Cortex of kidney (tissue), 1 donor: ENCODE measurements at places on chromosomes 4 and X.

DNA sequence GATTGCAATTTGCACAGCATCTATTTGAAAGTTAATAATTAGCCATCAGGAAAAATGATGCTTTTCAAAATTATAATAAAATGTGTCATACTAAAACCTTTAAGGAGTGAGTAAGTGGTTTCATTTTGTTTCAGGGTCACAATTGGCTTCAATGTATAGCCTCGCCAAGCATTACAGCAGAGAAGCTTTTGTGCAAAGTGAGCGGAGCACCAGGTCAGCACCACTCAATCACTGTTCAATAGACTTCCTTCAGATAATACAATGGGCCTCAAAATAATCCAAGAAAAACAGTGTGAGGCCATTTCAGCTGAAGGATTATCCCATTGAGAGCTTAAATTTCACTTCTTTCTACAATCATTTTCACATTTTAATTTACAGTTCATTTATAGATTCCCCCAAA, 409.2 kb upstream of the SLIT2 start:
- no peak for DNase-seq

GRCh38 chrX:64202808-64203325, 2.6 kb downstream of the AMER1 start:
- no peak for DNase-seq

GRCh38 chr4:120053911-120054310, 12.7 kb downstream of the MAD2L1 start:
- DNase-seq: no peak

- DNase-seq: no peak
These were observed 1.6 kb downstream of the SLC35A2 start for GRCh38 chrX:48909703-48910294.

- DNase-seq: no peak
These were observed 81.9 kb downstream of the ATP10D start for GRCh38 chr4:47566969-47567368.

- no peak for DNase-seq
These were observed 230.6 kb upstream of the SPRY1 start for GRCh38 chr4:123166023-123166422.

GRCh38 chrX:68177542-68177941, 255.8 kb downstream of the OPHN1 start:
- no peak for DNase-seq

GRCh38 chrX:86047174-86047935, at the start of gene CHM:
CHM (minus strand) TSS chrX:86047558; CDS start chrX:86047532, 26 bp downstream.
- DNase-seq: no peak

DNA sequence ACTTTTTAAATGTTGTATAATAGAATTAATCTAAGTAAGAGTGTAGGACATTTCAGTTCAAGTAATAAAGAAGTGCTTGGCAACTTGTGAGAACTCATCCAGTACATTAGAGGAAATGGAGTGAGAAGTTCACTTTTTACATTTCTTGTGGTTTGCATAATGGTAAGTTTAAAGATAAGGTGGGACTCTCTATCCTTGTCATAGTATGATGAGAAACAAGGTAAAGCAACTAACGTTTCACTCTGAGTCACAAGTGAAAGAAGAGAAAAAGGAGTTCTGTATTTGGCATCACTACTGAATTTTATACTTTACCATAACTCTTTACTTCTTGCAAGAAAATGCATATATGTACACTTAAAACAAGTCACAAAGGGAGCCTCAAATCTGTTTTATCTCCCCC, 219.4 kb downstream of the SLC4A4 start:
- DNase-seq: no peak

GRCh38 chr4:95124906-95125504, 367.2 kb downstream of the BMPR1B start:
- DNase-seq: no peak

- DNase-seq: no peak
These were observed 354.9 kb upstream of the HS3ST1 start for GRCh38 chr4:11783588-11783987.

DNA sequence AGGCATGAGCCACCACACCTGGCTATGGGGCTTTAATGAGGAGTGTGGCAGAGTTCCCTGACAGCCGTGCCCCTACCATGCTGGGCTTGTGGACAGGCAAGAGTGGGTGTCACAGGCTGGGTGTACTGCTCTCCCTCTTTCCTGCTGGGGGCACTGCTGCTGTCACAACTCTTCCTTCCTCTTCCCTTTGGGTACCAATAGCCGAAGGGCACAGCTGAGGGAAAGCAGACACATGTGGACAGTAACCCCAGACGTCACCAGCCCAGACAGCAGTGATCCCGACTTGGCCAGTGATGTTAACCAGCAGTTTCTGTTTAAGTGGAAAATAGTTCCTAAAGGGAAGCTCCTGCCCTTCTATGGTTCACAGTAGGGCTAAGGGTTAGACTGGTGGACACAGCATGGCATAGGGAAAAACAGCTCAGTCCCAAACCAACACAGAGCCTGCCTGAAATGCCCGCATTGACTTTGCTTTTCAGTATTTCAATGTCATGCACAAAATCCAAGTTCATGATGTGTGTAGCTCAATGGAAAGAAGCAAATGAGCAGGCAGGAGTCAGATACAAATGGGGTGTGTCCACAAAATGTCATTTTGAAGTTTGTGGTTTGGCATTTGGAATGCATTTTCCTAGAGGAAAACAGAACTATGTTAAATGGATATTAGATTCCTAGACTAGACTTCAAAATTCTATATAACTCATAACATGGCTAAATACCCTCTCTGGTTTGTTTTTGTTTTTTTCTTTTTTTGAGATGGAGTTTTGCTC, 24.9 kb upstream of the DDX3X start:
- DNase-seq: no peak

- no peak for DNase-seq
These were observed 55.1 kb upstream of the NAP1L5 start for GRCh38 chr4:88752754-88753153.

GRCh38 chr4:187602339-187603092, 393.1 kb upstream of the ZFP42 start:
- DNase-seq: no peak

DNA sequence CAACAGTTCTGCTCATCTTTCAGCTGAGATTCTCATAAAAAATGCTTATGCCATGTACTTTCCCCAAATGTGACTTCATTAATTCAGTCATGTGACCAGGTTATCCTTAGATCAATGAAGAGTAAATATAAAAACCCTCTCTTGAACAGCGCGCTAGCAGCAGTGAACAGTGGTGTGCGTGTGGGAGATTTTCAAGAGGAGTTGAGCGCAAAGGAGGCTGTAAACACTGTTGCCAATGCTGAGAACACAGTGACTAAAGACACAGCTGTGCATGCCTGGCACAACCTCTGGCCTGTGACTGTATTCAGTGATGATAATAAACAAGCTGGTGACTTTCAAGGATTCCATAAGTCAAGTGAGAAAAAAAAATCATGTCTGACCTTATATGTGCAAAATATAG, 25.1 kb downstream of the MSX1 start:
- no peak for DNase-seq

- no peak for DNase-seq
These were observed 67.6 kb upstream of the IRF2 start for GRCh38 chr4:184541907-184542306.

- DNase-seq: no peak
These were observed 352.0 kb downstream of the TRAM1L1 start for GRCh38 chr4:116733370-116733769.

- DNase-seq: no peak
These were observed 142.5 kb upstream of the MED14 start for GRCh38 chrX:40877887-40878286.

- DNase-seq: no peak
These were observed 1865.5 kb upstream of the TENM3 start for GRCh38 chr4:180377741-180378140.

- DNase-seq: no peak
These were observed 24.5 kb upstream of the ADH7 start for GRCh38 chr4:99459546-99460042.

- DNase-seq: no peak
These were observed 53.7 kb downstream of the ANXA5 start for GRCh38 chr4:121642876-121643585.

- DNase-seq: no peak
These were observed 19.5 kb upstream of the PDE6B start for GRCh38 chr4:605702-606425.

GRCh38 chrX:39726771-39727170, 371.0 kb downstream of the BCOR start:
- DNase-seq: no peak

GRCh38 chr4:145183023-145183422, 2.6 kb upstream of the OTUD4 start:
- DNase-seq: no peak

- DNase-seq: no peak
These were observed 155.9 kb downstream of the ARHGAP6 start for GRCh38 chrX:11509786-11510185.

DNA sequence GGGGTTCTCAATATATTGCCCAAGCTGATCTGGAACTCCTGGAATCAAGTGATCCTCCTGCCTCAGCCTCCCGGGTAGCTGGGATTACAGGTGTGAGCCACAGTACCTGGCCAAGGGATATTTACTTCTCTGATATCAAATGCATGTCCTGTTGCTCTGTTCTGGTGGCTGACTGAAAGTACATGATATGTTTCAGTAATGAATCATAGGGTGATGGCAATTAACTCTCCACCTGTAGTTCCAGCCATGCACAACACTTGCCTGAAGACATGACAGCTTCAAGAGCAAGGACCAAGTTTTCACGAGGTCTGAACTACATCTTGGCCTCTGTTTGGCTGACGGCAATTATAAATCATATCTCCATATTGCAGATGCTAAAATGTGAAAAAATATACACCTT, 9.1 kb downstream of the ZCCHC4 start:
- no peak for DNase-seq

- no peak for DNase-seq
These were observed 1029.0 kb upstream of the AGA start for GRCh38 chr4:178470996-178471784.

- DNase-seq: no peak
These were observed 826.2 kb upstream of the TENM3 start for GRCh38 chr4:181416966-181417365.

- DNase-seq: no peak
These were observed 362.9 kb downstream of the PDGFC start for GRCh38 chr4:156608651-156609050.

- no peak for DNase-seq
These were observed 5.5 kb downstream of the TMEM131L start for GRCh38 chr4:153471698-153472093.

DNA sequence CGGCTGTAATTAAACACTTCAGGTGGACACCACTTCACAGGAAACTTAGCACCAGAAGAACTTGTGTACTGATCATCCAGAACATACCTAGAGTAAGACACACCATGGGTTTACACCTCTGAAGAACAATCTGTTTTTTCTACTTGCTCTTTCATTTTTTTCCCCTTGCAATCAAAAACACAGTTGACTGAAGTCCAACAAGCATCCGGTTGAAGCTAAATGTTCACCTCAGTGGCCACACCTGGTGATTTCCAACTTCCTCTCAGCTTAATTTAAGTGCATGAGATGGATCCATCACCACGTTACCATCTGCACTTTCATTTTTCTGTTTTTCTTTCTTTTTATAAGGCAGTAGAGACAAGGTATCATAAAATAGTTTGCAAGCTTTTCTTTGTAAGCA, 4.9 kb upstream of the TXK start:
- DNase-seq: no peak

DNA sequence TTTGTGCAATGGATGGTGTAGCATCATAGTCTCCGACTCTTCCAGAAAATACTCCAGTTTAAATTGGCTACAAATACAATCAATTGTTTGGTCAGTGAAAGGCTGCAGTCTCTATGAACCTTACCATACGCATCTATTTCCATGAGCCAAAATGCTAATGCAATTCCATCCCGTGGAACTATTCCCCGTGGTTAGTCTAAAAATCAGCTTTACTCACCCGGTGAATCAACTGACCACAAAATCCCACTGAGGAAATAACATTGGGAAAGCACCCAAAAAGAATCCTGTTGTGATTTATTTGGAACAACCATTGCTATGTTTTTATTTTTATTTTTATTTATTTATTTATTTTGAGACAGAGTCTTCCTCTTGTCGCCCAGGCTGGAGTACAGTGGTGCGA, 87.1 kb downstream of the DHX15 start:
- DNase-seq: no peak

GRCh38 chr4:6732441-6733357, 16.7 kb downstream of the BLOC1S4 start:
- DNase-seq: no peak

DNA sequence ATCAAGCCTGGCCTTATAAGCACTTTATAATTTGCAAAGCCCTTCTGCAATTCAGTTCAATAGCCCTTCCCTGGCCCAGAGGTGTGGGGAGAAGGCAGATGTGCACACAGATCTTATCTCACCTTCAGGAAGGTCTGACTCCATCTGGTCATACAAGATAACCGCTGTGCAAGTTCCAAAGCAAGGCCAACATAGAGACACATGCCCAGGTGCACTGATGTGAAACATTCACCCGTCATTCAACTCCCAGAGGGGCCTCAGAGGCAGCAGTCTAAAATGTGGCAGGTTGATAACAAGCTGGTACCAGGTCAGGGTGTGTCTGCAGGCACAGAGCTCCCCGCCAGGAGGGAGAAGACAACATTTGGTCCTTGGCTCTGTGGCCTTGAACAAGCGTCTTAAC, 10.9 kb upstream of the WFS1 start:
- DNase-seq: no peak

DNA sequence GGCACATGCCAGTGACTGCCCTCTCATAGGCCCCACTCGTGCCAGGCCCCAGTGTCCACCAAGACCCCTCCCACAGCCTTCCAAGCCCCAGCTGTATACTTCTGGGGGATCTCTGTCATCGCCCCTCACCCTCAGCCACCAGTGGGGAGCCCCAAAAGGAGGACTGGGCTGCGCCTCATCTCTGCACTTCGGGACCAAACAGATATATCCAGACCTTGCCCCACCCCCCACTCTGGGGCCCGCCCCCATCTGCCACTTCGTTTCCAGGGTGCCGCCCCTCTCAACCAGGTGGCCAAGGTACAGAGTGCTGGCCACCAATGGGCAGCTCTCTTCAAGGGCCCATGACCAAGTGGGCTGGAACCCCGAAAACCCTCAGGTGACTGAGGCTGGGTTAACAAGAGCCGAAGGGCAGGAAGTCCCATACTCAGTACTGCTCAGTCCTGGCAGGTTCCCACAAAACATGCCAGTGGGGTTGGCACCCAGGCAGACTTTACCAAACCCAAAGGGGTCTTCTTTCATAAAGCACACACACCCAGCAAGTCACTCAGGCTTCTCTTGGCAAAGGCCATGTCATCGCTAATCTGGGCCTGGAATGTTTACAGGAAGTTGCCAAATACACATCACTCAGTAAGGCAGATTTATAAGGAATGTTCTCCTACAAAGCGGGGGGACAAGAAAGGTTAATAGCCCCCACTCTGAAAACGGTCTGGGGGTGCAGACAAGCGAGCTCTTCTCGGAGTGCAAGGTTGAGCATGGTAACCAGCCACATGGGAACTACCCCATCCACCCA, 4.4 kb downstream of the ZFYVE28 start:
- DNase-seq: no peak

GRCh38 chrX:72021975-72022374, 109.7 kb downstream of the RTL5 start:
- no peak for DNase-seq

DNA sequence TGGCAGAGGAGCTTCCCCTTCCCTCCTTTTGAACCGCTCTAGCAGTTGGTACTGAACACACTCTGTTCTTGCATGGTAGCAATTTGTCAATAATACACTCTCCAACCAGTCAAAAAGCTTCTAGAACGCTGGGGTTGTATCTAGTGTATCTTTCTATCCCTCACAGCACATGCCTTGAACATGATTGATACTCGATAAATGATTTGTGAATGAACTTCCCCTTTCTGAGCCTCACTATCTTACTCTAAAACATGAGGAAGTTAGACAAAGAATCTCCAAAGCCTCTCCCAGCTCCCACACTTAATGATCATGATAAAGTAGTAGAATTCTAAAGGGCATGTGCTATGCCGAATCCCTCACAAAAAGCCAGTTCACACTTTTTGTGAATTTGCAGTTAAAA, 64.4 kb downstream of the DLG3 start:
- no peak for DNase-seq
